Fibroblast of skin of left quadriceps (primary cell): ENCODE measurements at places on chromosomes 5 and 9.

- no peak for DNase-seq
Measured at GRCh38 chr5:115336201-115336720, 39.8 kb upstream of the CCDC112 start.

DNA sequence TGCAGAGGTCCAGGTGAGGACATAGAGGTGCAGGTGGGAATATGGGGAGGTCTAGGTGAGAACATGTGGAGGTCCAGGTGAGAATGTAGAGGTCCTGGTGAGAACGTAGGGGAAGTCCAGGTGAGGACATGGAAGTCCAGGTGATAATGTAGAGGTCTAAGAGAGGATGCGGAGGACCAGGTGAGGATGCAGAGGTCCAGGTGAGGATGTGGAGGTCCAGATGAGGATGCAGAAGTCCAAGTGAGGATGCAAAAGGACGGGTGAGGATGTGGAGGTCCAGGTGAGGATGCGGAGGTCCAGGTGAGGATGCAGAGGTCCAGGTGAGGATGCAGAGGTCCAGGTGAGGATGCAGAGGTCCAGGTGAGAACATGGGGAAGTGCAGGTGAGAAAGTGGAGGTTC, 133.8 kb downstream of the MRPL36 start:
- DNase-seq: no peak

- no peak for DNase-seq
Measured at GRCh38 chr9:108854094-108854493, 1.7 kb downstream of the ACTL7B start.

- DNase-seq: no peak
Measured at GRCh38 chr5:126023994-126024441, 399.2 kb upstream of the GRAMD2B start.

DNA sequence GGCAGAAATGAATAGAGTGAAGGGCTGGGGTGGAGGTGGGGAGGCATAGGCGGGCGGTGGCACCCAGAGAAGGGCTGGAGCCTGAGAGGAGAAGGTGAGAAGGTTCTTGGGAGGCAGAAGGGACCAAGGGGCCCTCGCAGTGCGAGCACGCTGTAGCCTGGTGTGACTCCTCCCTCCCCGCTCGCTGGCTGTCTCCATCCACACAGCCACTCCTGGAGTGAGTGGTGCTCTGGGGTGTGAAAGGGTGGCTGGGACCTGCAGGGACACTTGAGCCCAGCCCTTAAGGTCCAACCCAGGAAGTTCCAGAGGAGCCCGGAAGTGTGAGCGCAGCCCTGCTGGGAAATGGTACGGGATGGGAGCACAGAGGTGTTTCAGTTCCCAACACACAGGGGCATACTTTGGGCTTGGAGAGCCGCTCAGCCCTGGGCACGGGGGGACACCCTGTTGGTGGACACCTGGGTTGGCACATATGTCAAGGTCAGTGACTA, 9.3 kb upstream of the SCGB3A1 start:
- DNase-seq: no peak

GRCh38 chr9:112028242-112029221, 131.9 kb downstream of the UGCG start:
- DNase-seq: no peak

- DNase-seq: no peak
Measured at GRCh38 chr5:176816791-176817347, 6.5 kb downstream of the UNC5A start.

DNA sequence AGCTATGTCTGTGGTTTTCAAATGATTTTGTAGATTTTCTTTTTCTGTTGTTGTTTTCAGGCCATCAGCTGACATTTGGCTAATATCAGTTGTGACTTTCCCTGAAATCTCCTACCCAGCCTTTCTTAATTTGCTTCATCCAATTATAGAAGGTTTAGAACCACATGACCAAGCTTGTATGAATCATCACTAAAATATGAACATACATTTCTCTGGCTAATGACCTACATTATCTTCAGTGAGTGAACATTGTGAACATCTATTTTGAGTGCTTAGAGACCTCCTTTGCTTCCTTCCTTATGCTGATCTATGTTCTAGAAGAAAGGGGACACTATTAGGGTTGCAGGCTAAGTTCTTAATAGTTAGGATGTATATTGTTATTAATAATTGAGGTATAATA, 532.5 kb downstream of the RAB3C start:
- DNase-seq: no peak

GRCh38 chr5:91293131-91293530, 90.0 kb downstream of the ARRDC3 start:
- no peak for DNase-seq

DNA sequence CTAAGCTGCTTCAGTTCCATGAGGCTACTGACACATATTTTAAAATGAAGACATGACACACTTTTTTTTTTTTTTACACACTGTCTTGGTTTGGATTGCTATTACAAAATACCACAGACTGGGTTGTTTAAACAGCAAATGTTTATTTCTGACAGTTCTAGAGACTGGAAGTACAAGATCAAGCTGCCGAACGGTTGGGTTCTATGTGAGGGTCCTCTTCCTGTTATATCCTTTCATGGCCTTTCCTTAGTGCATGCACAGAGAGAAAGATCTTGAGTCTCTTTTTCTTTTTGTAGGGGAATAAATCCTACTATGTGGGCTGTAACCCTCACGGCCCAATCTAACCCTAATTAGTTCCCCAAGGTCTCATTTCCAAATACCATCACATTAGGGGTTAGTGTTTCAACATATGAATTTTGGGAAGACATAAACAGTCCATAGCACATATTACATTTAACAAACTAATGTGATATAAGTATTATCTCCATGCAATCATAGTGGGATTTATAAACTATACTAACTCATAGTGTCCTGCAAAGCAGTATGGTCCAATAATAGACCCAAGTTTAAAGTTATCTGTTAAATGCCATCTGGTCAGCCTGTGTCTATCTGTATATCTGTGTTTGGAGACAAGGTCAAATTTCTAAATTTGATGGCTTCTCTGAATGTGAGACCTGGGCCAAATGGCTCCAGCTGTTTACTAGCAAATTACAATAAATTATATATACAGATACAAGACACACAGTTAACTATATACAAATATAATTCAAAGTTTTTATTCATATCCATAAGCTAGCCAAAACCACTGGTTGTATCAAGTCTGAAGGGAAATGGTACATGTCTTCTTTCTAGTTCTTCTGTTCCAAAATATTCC, 90.3 kb upstream of the NREP start:
- DNase-seq: no peak

DNA sequence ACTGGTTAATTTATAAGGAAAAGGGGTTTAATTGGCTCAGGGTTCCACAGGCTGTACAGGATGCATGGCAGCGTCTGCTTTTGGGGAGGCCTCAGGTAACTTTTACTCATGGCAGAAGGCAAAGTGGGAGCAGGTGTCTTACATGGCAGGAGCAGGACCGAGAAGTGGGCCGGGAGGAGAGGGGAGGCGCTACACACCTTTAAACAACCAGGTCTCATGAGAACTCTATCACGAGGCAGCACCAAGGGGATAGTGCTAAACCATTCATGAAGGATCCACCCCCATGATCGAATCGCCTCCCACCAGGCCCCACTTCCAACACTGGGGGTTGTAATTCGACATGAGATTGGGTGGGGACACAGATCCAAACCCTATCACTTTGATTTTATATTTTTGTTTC, 21.7 kb downstream of the TMEM171 start:
- no peak for DNase-seq

DNA sequence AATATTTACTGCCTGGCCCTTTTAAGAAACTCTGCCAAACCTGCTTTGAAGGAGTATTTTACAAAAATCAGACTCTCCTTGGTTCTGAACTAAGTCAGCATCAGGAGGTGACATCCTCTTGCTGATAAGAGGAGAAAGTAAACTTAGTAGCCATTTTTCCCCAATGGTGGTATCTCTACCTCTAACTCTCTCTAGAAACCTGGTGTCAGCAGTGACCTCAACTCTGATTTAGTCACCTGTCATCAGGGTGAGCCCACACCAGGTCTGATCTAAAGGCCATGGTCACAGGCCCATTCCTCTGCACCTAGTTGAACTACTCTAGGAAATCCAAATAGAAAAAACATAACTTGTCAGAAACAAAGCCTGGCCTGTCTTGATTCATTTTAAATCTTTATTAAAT, 4.2 kb downstream of the CARNMT1 start:
- DNase-seq: no peak

GRCh38 chr5:137073189-137073588, 425.9 kb downstream of the SPOCK1 start:
- DNase-seq: no peak

DNA sequence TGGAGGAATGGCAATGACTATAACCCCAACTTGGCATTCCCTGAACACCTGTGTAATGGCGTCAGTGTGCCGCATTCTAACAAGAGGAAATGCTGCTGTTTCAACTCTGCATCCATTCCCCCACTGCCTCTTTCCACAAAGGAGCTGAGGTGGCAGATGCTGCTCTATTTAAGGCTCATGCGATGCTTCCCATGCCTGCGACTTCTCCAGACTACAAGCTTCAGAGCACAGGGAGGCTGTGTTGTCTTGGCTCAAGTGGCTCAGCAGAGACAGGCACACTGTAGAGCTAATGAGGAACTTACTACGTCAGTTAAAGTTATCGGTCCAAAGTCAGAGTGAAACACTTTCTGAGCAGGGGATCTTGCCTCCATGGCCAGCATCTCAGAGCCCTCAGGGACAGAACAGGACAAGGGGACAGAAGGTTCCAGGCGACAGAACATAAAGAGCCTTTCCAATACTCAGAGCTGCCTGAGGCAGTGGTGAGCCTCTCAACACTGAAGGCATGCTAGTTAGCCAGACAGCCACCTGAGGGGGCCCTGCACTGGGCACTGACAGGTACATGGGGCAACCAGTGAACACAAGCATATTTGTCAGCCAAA, 21.8 kb downstream of the TNIP1 start:
- no peak for DNase-seq

- no peak for DNase-seq
Measured at GRCh38 chr9:120161776-120162175, 418.2 kb downstream of the CDK5RAP2 start.

- DNase-seq: peak; percentile 52
Measured at GRCh38 chr9:108511307-108511706, 344.5 kb downstream of the ACTL7B start.

DNA sequence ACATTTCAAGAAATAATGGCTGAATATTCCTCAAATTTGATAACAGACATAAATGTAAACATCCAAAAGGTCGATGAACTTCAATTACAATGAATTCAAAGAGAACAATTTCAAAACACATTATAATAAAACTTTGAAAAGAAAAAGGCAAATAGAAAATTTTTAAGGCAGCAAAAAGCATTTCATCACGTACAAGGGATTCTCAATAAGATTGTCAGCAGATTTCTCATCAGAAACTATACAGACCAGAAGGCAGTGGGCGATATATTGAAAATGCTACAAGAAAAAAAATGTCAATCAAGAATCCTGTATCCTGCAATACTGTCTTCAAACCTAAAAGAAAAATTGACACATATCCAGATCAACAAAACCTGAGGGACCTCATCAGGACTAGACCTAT, 62.0 kb downstream of the EDIL3 start:
- DNase-seq: no peak

GRCh38 chr9:69172895-69173294, 1.2 kb upstream of the TJP2 start:
- DNase-seq: no peak

GRCh38 chr5:138353560-138354080, 1.1 kb downstream of the KDM3B start:
- no peak for DNase-seq

DNA sequence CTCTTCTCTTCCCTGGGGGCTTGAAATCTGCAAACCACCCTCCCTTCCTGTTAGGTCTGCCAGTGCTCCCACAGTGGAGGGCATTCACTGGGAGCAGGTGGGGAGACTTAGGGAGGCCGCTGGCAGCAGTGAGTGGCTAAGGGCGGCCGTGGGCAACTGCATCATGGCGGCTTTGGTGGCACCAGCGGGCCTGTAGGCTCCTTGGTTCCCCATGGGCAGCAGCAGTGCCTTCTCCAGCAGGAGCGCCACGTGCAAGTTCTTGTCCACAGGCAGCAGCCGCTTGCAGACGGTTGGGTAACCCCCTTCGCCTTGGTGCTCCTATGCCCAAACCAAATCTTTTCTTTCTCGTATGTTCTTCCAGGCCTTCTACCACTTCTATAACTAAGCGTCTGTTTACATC, 158.2 kb downstream of the SREK1 start:
- no peak for DNase-seq

- no peak for DNase-seq
Measured at GRCh38 chr5:98535901-98536300, 237.6 kb upstream of the RGMB start.

DNA sequence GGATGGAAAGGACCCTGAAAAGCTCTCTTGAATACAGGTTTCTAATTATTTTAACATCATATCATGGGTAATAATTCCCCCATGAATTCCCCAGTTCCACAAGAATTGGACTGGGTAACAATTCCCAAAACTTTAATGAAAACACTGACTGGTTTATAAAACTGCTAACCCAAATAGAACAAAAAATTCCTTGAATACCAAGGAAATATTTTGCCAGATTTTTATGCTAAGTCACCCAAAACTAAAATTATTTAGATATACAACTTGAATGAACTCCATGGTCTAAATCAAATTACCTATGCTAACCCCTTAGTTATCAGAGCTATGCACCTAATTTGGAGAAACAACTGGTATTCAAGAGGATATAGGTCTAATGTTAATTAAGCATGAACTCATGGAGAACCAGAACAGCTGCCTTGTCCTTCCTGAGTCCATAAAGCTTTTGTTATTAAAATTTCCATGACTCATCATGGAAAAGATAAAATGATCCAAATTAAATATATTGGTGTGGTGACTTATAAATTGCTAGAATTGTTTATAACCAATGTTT, 164.9 kb upstream of the TUT7 start:
- DNase-seq: no peak

GRCh38 chr9:86275962-86276361, 6.4 kb downstream of the ISCA1 start:
- DNase-seq: no peak

DNA sequence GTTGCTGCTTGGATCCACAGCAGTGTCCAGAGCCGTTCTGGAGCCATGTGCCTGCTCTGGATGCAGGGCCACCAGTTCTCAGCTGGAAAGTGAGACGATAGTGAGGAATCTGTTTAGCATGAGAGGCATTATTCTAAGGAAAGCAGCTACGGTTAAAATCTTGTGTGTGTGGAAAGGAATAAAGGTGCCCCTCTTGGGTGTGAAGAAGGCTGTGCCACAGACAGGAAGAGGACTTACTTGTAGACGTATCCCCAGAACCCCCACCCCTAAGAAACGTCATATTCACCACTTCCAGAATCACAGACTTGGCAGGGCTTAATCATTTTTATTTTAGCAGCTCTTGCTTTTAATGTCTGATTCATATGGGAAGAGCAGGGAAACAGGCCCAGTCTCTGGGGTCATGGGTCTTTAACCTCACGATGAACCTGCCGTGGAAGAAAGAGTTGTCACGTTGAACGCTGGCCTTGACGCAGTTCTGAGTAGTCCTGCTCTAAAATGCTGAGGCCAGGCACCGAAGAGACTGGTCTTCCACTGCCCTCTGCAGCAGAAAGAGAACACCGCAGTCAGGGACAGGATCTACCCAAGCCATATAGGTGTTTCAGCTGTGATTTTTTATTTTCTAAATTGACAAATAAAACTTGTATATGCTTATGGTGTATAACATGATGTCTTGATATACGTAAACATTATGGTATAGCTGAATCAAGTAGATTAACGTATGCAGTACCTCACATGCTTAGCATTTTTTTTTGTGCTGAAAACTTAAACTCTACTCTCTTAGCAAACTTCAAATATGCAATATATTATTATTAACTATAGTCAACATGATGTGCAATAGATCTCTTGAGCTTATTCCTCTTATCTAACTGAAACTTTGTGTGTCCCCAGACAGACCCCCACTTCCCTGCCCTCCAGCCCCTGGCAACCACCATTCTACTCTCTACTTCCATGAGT, 38.8 kb downstream of the CARTPT start:
- peak; percentile 10 for DNase-seq
